NCI-H1436 treated with DMSO at 0.1 percent for 48 hours (cell line): ENCODE measurements at places on chromosomes 1 and 21.

DNA sequence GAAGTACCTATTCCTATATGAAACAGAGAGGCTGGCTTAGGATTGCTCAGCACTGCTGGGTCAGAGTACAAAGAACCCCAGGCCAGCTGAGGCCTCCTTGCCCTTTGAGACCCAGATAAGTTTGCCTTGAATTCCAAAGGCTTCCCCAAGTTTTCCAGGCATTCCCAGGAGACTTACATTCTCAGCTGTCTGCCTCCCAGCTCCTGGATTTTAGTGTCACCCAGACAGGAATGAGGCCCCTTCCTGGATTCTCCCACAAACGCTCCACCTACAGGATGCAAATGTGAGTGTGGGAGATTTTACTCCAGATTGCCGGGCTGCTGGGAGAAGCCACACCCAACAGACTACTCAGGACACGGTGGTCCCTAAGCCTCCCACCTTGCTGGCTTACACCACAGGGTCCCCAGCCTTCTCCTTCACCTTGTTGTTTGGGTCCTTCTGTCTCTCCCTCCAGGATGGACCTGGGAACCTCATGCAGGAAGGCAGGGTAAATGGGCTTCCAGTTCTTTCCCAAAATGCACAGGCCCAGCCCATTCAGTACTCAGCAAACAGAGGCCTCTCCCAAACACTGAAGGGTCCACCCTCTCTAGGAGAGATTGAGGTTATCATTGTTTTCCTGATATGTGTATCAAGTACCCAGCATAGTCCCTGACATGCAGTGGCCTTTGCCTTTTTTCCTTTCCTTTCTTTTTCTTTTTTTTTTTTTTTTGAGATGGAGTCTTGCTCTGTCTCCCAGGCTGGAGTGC is 10.6 kb downstream of the RHBG start:
- DNase-seq, result no peak

DNA sequence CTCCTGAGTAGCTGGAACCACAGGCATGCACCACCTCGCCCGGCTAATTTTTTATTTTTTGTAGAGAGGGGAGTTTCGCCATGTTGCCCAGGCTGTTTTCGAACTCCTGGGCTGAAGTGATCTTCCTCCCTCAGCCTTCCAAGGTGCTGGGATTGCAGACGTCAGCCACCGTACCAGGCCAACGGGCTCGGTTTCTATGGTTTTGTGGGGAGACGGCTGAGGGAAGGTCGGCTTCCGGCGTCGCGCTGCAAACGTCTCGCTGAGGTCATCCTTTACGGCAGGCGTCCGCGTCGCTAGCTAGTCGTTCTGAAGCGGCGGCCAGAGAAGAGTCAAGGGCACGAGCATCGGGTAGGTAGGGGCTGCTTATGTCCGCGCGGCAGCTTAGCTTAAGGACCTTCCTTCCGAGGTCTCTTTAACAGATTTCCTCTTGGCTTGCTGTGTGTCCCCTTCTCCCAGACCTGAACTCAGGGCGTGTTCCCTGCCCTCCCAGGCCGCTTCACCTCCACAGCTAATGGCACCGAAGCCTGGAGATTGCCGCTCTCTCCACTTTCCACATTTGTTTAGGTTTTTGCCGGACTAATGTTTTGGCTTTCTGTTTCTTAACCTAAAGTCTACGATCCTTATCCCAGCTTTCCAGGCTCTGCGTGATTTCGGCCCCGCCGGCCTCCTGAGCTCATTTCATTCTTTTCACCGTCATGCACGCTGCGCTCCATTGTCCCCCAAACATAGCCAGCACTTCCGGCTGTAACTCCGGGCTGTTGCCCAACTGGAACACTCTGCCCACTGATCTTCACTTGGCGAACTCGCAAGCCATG is at the start of gene NDUFS5:
NDUFS5 (plus strand) TSS at position 300 of the 815 bp plus-strand sequence. CDS start 2,375 bp downstream, outside the sequence.
- DNase-seq, result peak; percentile 38

DNA sequence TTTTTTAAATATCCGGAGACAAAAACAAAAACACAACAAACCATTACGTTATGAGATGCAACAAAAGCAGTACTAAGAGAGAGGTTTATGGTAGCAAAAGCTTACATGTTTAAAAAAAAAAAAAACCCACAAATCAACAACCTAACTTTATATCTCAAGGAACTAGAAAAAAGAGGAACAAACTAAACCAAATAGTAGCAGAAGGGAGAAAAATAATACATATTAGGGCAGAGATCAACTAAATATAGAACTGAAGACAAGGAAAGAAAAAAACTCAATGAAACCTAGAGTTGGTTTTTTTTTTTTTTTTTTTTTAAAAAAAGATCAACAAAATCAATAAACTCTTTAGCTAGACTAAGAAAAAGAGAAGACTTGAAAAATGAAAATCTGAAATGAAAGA is 34.9 kb downstream of the ZNF644 start:
- no peak for DNase-seq

- no peak for DNase-seq
Measured at GRCh38 chr1:221203224-221204054, 324.2 kb downstream of the HLX start.

GRCh38 chr1:203306089-203306964 is 1.0 kb downstream of the BTG2 start:
- peak; percentile 66 for DNase-seq

- DNase-seq, result no peak
Measured at GRCh38 chr1:17020502-17020901, 8.8 kb upstream of the ATP13A2 start.

GRCh38 chr1:234844479-234845031 is 234.6 kb upstream of the IRF2BP2 start:
- no peak for DNase-seq

GRCh38 chr1:54180701-54181360 is 19.0 kb downstream of the CYB5RL start:
- DNase-seq, result no peak

GRCh38 chr21:15130751-15131150 is 66.0 kb upstream of the NRIP1 start:
- DNase-seq, result no peak

DNA sequence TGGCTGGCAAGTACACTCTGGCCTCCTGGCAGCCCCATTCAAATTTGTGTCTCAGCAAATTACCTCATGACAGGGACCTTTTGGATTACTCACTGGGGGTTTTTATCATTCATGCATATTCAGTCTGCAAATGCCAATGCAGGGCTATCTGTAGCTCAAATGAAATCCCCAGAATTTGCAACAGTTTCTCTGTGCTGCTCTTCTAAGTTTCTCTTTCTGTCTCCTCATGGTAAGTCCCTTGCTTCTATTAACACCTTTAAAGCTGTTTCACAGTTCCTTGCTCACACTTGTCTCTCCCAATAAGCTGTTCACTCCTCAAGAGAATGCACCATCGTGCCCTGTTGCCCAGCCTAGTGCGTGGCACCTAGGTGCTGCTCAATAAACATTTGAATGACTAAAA is 3.3 kb upstream of the FAM78B start:
- no peak for DNase-seq

DNA sequence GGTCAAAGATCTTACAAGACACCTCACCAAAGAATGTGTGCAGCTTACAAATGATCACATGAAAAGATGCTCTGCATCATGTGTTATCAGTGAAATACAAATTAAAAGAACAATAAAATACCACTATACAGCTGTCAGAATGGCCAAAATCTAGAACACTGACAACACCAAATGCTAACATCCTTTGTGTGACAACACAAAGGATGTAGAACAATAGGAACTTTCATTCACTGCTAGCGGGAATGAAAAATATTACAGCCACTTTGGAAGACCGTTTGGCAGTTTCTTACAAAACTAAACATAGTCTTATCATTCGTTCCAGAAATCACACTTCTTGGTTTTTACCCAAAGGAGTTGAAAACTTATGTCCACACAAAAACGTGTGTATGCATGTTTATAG is 20.6 kb upstream of the SELP start:
- DNase-seq, result no peak

GRCh38 chr1:239388578-239388977 is 2.2 kb downstream of the CHRM3 start:
- DNase-seq, result no peak

GRCh38 chr1:16968372-16968771 is 12.0 kb downstream of the MFAP2 start:
- DNase-seq, result no peak

- no peak for DNase-seq
Measured at GRCh38 chr1:203826175-203826574, 30.8 kb downstream of the ZBED6 start.

DNA sequence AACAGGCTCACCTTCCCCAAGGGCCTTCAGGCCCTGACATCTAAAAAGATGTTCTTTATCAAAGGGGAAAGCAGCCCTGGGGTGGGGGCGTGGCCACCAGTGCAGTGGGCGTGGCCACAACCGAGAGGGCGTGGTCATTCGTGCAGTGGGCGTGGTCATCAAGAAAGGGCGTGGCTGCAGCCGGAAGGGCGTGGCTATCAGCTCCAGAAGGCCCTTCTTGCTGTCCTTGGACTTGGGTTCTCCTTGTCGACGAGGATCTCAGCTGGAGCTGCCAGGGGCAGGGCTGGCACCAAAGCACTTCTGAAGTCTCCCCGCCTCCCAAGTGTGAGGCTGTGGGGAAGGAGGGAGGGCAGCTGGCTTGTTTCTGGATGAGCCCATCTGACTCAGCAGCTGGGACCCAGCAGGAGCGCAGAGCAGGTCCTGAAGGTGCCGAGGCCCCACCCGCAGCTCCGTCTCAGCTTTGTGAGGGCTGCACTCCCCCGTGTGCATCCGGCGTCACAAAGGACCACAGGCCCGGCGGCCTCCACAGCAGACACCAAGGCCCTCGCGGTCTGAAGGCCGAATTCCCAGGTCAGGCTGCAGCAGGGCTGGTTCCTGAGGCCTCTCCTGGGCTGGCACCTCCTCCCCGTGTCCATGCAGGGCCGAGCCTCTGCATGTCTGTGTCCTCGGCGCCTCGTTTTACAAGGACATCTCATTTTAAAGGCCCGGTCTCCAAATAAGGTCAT is 12.8 kb downstream of the PDE9A start:
- no peak for DNase-seq

GRCh38 chr21:41571938-41572510 is 64.1 kb upstream of the TMPRSS2 start:
- DNase-seq, result no peak

DNA sequence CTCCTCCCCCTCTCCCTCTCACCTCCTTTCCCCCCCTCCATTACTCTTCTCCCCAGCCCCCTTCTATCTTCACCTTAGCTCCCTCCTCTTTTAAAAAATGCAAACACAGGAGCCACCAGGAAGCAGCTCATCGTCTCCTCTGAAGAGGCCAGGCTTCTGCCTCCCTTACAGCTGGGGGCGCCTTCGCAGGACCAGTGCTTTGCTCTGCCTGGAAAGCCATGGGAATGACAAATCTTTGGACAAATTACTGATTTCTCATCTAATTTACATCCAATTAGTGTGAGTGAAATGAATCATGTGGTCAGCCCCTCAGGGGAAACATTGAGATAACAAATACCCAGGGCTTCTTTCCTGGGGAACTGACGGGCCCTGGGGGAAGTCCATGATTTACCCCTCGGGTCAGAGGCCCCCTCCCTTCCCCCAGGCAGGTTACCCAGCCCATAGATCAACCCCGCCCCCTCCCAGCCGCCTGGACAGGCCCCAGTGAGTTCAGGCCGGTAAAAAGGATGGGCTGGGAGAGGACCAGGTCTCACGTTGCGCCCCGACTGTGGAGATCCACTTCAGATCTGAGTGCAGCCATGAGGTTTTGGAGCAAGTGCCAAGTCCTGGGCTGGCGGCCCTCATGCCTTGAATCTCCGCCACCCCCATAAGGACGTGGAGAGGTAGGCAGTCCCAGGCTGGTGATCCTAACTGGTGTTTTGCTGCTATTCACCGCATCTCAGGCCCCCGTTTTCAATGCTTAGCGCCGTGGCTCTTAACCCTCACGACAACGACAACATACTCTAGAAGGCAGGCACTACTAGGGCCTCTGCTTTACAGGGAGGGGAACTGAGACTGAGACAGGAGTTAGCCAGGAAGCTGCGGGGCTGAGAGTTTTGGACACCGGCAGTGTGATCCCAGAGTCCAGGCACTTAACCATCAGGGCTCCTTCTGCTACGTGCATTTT is 300.8 kb downstream of the RRAGC start:
- DNase-seq, result no peak

GRCh38 chr1:200262326-200262965 is 147.4 kb downstream of the ZNF281 start:
- no peak for DNase-seq

- DNase-seq, result no peak
Measured at GRCh38 chr1:200708769-200709168, 29.9 kb upstream of the CAMSAP2 start.

DNA sequence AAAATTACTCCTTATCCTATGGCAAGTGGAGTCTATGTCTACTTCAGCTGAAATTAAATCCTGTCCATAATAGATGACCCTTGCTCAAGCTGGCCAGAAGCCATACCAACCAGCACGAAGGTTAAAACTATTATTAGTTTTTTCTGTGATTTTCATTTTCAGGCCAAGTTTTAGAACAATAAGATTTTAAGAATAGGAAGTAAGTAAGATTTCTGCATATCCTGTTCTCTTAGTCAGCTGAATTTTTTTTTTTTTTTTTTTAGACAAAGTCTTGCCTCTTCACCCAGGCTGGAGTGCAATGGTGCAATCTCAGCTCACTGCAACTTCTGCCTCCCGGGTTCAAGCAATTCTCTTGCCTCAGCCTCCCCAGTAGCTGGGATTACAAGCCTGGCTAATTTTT is 6.1 kb upstream of the RBP7 start:
- DNase-seq, result no peak

DNA sequence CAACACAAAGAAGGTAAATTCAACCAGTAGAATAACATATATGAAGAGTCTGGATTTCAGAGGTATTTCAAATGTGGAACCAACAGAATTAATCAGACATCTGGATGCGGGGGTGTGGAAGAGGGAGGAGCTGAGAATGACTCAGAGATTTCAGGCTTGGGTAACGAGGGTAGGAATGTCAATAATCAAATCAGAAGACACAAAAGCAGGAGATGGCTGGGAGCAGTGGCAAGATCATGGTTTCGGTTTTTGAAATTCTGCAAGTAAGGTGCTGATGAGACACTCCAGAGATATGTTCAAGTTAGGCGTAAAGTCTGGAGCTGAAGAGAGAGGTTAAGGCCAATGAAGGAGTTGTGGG is 64.0 kb downstream of the PLPPR5 start:
- no peak for DNase-seq

GRCh38 chr1:237134929-237135328 is 92.9 kb downstream of the RYR2 start:
- no peak for DNase-seq

GRCh38 chr1:192967211-192967877 is 91.8 kb downstream of the UCHL5 start:
- DNase-seq, result no peak

GRCh38 chr1:23553231-23554126 is 5.8 kb downstream of the ID3 start:
- no peak for DNase-seq

- DNase-seq, result no peak
Measured at GRCh38 chr1:53210352-53210751, 10.1 kb downstream of the CZIB start.

DNA sequence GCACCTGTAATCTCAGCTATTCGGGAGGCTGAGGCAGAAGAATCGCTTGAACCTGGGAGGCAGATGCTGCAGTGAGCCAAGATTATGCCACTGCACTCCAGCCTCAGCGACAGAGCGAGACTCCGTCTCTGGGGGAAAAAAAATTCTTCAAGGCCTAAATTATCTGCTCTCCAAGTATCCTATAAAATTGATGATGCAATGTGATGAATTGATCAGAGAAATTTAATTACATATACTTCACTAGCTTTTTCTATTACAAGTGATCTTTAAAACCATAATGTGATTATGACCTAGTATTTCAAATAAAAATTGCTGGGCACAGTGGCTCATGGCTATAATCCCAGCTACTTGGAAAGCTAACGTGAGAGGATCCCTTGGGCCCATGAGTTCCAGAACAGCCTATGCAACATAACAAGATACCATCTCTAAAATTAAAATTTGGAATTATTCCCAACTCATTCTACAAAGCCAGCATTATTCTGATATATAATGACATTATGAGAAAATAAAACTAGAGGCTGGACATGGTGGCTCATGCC is 43.7 kb downstream of the ARID4B start:
- no peak for DNase-seq

- no peak for DNase-seq
Measured at GRCh38 chr1:228487336-228488124, at the start of gene RNF187. TSS of gene RNF187 (plus strand) at chr1:228487382.
